NCI-H82 (cell line): ENCODE measurements at places on chromosomes 12 and 14.

- no peak for DNase-seq
Observed at GRCh38 chr12:48827513-48828096, 9.3 kb downstream of the CACNB3 start.

GRCh38 chr12:28237423-28237822, 47.2 kb downstream of the CCDC91 start:
- DNase-seq = peak; percentile 28

DNA sequence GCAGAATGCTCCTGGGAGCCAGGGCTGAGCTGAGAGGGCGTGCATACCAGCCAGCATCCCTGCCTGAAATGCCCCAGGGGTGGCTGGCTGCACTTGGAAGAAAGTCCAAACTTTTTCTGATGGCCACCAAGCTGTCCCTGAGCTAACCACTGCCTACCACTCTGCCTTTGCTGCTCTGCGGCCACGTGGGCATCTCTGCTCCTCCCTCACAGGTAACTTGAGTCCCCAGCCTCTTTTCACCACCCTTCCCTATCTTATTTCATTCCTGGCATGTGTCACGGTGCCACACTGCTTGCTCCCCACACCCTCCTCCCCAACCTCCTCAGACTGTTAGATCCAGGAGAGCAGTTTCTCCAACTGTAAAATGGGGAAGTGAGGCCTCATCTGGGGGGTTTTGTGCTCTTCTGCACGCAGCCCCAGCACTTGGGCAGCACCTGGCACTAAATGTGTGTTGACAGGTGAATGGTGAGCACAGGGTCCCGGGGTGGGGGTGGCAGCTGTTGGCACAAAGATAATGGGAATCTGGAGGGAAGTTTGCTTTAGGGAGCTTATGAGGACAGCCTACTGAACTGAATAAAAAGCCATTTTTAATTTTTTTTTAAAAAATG, 113.0 kb downstream of the GLT1D1 start:
- DNase-seq = no peak

DNA sequence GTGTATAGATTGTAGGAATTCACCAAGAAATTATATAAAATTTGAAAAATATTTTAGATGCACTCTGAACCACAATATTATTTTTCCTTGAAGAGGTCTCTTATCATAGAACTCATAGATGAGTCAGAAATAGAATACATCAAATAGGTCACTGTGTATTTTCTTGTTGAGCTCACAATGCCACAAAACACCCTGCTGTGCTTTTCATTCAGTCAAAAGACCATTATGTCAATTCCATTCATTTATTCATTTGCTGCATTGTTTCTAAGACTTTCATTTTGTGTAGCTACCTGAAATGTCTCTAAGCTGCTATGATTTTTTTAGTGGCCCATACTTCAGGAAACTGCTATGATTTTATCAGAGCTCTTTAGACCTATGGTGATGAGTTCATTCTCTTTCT, 231.9 kb upstream of the AVPR1A start:
- no peak for DNase-seq

- DNase-seq = no peak
Observed at GRCh38 chr12:107597695-107598410, 87.7 kb upstream of the PWP1 start.

- peak; percentile 73 for DNase-seq
Observed at GRCh38 chr14:68583548-68584280, 209.2 kb downstream of the ZFP36L1 start.

- DNase-seq = no peak
Observed at GRCh38 chr12:108090932-108091678, 38.0 kb upstream of the WSCD2 start.

DNA sequence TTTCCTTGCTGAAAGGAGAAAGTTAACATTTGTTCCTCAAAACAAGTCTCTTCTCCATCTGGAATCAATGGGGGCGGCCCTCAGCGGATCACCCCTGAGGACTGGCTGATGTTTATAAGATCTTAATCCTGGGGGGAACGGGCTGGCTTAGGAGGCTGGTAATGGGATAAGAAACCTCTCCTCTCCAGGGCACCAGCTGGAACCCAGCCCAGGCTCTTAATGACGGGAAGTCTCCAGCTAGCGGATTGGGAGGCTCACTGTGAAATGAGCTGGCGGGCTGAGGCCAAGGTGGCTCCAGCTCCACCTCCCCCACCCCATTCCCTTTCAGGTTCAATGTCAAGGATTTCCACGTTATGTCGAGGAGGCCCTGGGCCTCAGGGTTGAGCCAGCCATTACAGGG, 1133.0 kb downstream of the VRK1 start:
- DNase-seq = peak; percentile 99

- DNase-seq = no peak
Observed at GRCh38 chr14:69554500-69554899, 20.2 kb downstream of the CCDC177 start.

GRCh38 chr12:108139454-108139853, 10.4 kb downstream of the WSCD2 start:
- no peak for DNase-seq

GRCh38 chr12:12890543-12891079, 751 bp upstream of the GPRC5A start:
- DNase-seq = peak; percentile 77

GRCh38 chr12:121989276-121990113, 32.2 kb upstream of the BCL7A start:
- no peak for DNase-seq

- no peak for DNase-seq
Observed at GRCh38 chr12:121522971-121523370, 57.9 kb downstream of the KDM2B start.

- DNase-seq = no peak
Observed at GRCh38 chr14:95364481-95365209, 44.9 kb upstream of the CLMN start.

GRCh38 chr12:119804011-119804641, 73.0 kb downstream of the CIT start:
- peak; percentile 68 for DNase-seq

GRCh38 chr14:88351966-88352691, 29.1 kb upstream of the KCNK10 start:
- no peak for DNase-seq

DNA sequence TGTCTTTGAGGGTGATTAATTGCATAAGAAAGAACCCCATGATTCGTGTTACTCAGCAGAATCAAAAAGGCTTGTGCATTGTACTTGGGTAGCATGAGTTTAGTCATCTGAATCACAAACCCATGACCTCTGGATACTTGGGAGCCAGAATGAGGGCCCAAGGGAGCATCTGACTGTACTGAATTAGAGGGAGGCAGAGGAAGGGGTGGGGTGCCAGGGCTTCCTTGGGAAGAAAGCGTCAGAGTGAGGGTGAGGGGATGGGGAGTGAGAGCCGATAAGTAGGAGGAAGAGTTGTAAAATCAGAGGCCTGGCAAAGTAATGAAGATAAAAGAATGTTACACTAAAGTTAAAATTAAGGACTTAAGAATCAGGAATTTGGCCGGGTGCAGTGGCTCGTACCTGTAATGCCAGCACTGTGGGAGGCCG, 29.8 kb downstream of the GPRC5D start:
- no peak for DNase-seq

DNA sequence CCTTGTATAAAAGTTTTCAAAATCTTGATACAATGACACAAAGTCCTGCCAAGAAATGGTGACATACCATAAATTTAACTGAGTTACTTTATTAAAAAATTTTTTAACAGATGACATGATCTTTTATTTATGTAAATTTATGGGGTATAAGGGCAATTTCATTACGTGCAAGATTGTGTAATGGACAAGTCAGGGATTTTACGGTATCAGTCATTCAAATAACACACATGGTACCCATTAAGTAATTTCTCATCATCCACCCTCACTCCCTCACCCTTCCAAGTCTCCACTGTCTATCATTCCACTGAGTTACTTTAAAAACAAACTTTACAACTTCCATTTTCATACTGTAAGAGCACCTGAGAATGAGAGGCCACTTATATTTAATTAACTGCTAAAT, 37.4 kb downstream of the SPTLC2 start:
- DNase-seq = no peak

- no peak for DNase-seq
Observed at GRCh38 chr12:131869871-131870418, 24.5 kb upstream of the ULK1 start.

DNA sequence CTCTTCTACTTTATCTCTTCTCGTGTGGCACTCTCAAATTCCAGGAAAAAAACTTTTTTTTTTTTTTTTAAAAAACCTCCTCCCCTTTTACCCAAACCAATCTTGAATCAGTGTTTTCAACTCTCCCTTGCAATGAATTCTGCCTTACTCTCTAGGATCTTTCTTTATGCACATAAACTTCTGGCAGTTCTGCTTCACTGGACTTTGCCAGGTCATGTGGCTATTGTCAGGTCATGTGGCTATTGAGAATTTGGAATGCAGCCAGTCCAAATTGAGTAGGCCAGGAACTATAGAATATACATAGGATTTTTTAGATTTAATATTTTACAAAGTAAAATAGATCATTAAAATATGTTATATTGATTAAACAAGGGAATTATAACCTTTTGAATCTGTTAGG, 218.2 kb downstream of the TMTC3 start:
- DNase-seq = no peak

DNA sequence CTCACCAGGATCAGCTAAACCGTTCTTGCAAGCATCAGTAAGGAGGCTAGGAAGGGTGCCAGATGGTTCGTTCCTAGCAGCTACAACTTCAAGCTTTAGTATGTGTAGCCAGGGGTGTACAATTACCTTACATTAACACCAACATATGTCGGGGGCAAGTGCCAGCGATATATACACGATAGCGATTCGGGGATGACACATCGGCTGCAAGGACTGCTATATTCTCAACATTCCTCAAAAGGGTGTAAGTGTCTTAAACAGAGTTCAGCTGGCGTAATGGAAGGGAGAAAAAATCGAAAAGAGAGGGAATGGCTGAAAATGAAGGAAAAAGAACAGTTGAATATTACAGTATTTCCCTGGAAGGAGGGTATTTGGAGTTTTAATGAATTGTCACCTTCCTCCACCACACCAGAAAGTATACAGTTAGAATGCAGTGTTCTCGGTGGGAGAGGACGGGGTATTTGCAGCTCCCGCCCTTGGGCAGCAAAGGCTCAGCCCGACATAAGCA, 545 bp downstream of the LIMA1 start:
- peak; percentile 92 for DNase-seq

- no peak for DNase-seq
Observed at GRCh38 chr12:50297027-50297426, 13.7 kb upstream of the LIMA1 start.

DNA sequence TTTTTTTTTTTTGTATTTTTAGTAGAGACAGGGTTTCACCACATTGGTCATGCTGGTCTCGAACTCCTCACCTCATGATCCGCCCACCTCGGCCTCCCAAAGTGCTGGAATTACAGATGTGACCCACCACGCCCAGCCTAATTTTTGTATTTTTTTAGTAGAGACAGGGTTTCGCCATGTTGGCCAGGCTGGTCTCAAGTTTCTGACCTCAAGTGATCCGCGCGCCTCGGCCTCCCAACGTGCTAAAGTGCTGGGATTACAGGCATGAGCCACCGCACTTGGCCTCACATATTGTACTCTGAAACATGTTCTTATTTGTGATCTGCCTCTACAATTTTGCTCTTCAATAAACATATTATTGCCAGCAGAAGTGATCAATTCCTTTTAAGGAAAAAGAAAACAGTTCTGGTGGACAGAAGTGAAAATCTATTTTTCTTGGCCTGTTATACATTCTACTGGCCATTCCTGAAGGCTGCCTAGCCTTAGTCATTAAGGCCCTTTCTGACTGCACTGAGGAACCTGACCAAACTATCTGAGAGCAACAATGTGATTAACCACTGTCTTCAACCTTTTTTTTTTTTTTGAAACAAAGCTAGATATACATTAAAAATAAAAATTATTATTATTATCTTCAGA, 36.1 kb downstream of the SNX6 start:
- DNase-seq = no peak

DNA sequence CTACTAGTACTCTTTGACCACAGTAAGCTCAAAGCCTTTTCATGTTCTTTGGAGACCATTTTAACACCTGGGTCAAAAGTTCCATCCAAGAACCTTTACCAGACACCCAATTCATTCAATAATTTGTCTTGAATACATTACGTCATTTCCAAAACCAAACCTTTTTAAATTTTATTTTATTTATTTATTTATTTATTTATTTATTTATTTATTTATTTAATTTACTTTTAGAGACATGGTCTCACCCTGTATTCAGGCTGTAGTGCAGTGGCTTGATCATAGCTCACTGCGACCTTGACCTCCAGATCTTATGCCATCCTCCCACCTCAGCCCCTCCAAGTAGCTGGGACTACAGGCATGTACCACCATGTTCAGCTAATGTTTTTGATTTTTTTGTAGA, 113.5 kb downstream of the BCAT1 start:
- no peak for DNase-seq

GRCh38 chr14:20460458-20461224, 593 bp downstream of the PIP4P1 start:
- peak; percentile 42 for DNase-seq
